ENCODE measurements at places on chromosomes 16 and 17.

DNA sequence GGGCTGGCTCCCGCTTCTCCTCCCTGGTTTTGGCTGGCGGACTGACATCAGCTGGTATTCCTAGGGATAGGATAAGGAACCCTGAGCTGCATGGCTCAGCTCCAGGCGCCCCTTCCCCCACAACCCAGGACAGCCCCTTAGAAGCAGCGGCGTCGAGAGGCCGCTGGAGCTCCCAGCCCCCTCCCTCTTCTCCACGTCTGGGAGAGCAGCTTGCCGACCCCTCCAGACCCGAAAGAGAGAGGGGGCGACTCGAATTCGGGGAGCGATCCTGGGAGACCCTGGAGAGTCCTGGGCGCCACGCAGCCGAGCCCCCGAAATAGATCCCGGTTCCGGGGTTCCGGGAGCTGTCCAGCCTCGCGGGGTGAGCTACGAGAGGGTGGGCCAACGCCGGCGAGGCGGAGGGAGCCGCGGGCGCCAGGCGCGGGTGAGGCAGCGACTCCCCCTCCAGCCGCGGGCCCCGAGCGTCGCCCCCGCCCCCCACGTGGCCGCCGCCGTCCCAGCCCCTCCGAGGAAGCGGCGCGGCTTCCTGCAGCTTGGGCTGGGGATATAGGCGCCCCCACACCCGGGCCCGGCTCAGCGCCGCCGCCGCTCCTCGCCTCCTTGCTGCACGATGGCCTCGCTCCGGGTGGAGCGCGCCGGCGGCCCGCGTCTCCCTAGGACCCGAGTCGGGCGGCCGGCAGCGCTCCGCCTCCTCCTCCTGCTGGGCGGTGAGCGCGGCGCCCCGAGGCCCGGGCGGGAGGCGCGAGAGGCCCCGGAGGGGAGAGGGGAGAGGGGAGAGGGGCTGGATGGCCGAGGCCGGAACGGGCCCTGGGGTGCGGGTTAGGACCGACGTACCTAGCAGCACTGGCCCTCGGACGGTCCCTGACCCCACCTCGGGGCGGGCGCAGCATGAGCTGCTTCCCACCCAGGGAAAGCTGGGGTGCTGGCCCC lies at the start of gene RAMP2:
Gene RAMP2 (plus strand): TSS at position 576 of the 930 bp plus-strand sequence. CDS start 35 bp downstream, at position 611.
- no peak for DNase-seq

- no peak for DNase-seq
Measured at GRCh38 chr16:89401641-89402445, 88.5 kb downstream of the ANKRD11 start.

DNA sequence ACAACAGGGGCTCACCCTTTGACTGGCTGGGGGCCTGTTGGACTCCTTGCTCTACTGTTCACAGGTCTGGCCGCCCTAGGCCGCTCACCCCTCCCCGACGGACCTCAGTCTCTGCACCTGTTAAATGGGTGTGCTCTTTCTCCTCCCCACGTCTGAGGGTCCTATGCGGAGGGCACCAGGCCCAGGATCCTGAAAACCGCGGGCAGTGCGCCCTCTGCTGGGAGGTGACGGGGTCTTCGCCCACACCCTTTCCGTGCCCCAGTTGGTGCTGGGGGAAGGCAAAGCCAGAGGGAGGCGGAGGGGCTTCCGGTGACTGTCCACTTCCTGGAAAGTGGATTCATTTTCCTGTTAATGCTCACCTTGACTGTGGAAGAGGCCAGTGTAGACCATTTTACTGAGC lies 1010.9 kb downstream of the KCNJ18 start:
- DNase-seq: no peak

DNA sequence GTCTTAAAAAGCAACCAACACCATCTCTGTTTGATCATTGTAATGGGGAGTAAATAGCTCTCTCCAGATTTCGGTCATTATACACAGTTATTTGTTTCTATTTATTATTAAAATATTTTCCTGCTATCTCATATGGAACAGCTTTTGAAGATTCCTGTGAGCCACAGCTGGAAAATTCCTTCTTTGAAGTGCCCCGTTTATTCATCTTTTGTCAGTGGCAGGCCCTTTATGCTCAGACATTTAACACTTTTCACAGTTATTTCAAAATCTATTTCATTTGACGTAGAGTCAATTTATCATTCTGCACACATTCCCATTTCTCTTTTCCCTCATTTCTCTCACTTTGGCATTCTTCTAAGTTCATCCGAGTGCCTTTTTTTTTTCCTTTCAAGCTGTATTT lies 245.9 kb upstream of the ELAC2 start:
- no peak for DNase-seq

- no peak for DNase-seq
Measured at GRCh38 chr17:40175928-40176753, 1.1 kb upstream of the RAPGEFL1 start.

GRCh38 chr17:72173499-72174116 lies 52.8 kb downstream of the SOX9 start:
- DNase-seq: no peak

DNA sequence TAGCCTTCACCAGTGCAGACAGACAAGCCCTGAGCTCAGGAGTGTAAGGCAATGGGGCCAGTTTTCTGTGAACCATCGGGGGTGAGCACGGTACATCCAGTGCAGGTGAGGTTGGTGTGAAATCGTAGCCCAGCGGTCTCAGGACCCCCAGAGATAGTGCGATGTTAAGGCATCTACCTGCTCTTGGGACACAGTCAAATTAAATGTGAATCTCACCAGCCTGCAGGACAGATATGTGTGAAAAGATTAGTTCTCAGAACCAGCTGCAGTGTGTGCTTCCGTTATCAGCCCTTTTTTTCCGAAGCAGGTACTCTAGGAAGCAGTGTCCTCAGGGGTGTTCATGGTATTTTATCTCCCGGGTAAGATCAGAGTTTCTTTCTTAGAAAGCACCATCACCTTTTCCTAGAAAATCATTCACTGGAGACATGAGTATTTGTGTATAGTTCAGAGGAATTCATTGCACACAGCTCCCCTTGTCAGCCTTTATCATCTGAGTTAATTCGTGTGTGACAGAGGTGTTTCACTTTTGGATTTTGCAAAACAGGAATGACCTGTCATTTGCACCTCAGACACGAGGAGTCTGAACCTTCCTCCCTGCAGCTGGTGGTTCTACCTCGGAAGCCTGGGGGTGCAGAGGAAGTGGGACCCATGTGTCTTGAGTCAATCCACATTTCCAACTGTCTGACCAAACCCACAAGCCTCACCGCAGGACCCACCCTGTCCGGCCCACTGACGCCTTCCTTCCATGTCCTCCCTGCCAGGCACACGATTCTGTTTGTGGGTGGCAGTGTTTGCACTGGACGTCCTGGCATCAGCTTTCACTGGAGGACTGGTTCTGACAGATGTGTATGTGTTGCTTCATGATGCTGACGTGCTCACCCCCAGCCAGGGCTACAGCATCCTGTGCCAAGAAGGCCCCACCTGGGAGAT lies 107.8 kb downstream of the CLEC16A start:
- no peak for DNase-seq

GRCh38 chr16:84850714-84851113 lies 30.9 kb downstream of the CRISPLD2 start:
- no peak for DNase-seq

GRCh38 chr16:883781-884180 lies 83.2 kb upstream of the GNG13 start:
- DNase-seq: no peak

DNA sequence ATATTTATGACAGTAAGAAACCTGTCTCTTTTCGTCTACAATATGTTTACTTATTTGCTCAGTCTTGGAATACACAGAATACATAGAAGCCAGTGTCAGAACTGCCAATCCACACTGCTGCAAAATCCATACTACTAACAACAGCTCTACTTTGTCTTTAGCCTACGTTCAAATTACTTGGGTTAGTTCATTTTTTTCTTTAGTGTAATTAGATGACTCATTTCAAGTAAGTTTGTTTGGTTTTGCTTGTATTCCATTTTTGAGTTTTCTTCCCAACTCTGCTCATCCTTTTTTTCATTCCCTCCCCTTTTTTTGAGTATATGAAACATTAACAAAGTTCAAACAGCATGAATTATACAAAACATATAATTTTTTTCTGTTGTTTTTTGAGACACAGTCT lies 16.9 kb downstream of the CMC2 start:
- DNase-seq: no peak

DNA sequence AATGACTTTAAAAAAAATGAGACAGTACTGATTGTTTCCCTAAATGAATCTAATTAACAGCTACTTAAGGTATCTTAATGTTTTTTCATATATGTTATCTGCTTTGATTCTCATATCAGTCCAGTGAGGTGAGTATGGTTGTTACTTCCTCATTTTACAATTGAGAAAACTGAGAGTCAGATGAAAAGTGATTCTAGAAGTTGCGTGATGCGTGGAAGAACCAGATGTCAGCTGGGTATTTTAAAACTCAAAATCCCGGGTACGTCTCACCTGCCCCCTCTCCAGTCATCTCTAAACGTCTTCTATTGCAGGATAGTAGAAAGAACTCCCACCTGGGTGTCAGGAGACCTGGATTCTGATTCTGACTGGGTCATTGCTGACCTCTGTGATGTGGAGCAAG lies 89.2 kb downstream of the MAP2K6 start:
- DNase-seq: no peak

DNA sequence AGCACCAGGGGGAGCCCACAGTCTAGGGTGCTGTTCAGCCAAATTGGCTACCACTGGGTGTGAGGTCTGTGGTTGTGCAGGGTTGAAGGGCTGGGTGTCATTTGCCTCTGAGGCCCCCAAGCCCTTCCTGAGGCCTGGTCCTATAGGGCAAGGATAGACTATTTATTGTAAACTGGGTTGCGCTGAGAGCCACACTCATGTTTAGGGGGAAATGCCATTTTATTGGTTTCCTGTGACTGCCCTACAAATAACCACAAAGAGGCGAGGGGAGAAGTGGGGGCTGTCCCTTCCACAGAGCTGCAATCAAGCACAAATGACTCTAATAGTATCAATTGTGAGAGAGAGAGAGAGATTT lies 3.6 kb upstream of the ZCCHC14 start:
- no peak for DNase-seq

GRCh38 chr16:5509794-5510193 lies 412.2 kb upstream of the EEF2KMT start:
- peak; percentile 9 for DNase-seq

GRCh38 chr16:12204601-12205000 lies 228.1 kb downstream of the SNX29 start:
- DNase-seq: no peak

GRCh38 chr17:42010898-42011516 lies 6.2 kb downstream of the DNAJC7 start:
- peak; percentile 23 for DNase-seq

DNA sequence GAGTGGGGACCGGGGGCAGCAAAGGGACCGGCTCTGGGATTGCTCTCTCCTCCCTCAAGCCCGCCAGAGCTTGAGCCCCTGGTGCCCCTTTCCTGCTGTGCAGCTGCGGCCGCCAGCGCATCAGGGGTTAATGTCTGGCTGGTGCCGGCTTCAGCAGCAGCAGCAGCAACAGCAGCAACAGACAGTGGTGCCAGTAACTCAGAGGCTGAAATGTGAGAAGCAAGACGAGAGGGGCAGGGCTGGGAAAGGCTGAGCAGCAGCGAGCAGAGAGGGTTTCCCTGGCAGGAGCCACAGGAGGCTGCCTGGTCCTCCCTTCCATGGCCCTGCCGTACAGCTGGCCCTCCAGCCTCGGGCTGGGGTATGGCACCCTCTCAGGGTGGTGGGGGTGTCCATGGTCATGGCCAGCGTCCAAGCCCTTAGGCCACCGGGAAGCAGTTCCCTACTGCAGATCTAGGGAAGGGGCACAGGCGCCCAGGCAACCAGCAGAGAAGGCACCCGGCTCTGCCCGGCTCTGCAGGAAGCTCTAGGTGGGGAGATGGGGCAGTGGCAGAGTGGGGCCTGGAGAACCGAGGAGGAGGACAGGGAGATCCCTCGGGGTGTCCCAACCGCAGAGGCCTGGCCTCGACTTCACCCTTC lies 21.1 kb upstream of the TFAP4 start:
- DNase-seq: no peak

Data from hematopoietic multipotent progenitor cell treated with erythropoietin and hydrocortisone succinate and interleukin-3 and kit ligand, for 15 days (in vitro differentiated cells).